ENCODE measurements at places on chromosomes 3 and 15.
A peak's percentile ranks its signal among the peaks of the same experiment; 100 is the strongest.

- DNase-seq: no peak
Measured at GRCh38 chr15:51181905-51182304, 87.2 kb upstream of the TNFAIP8L3 start.

- no peak for DNase-seq
Measured at GRCh38 chr3:13133471-13133981, 60.3 kb upstream of the IQSEC1 start.

GRCh38 chr3:46942076-46942475 is 34.5 kb downstream of the CCDC12 start:
- no peak for DNase-seq

GRCh38 chr3:52231502-52232278 is 6.2 kb upstream of the TLR9 start:
- DNase-seq: no peak

DNA sequence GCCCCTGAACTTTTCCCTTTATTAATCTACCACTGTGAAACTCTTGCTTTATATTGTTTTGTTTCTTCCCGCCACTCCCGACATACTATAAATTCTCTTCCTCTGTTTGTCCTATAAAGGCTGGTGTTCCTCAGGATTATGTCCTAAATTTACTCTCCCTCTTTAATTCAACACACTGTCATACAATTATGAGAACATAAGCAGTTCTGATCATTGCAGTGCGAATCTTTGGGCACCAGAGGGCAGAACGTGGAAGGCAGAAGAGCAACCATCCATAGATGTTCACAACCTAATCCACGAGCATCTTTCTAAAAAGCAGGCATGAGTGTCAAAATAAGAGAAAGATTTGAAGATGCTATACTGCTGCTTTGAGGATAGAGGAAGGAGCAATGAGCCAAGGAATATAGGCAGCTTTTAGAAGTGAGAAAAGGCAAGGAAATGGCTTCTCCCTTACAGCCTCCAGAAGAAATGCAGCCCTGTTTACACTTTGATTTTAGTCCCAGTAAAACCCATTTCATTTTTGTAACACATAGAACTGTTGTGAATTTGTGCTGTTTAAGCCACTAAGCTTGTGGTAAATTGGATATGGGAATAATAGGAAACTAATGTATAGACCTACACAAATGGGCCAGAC is 179.4 kb downstream of the GBE1 start:
- peak; percentile 26 for DNase-seq

- no peak for DNase-seq
Measured at GRCh38 chr3:194554473-194555123, 67.8 kb upstream of the ATP13A3 start.

DNA sequence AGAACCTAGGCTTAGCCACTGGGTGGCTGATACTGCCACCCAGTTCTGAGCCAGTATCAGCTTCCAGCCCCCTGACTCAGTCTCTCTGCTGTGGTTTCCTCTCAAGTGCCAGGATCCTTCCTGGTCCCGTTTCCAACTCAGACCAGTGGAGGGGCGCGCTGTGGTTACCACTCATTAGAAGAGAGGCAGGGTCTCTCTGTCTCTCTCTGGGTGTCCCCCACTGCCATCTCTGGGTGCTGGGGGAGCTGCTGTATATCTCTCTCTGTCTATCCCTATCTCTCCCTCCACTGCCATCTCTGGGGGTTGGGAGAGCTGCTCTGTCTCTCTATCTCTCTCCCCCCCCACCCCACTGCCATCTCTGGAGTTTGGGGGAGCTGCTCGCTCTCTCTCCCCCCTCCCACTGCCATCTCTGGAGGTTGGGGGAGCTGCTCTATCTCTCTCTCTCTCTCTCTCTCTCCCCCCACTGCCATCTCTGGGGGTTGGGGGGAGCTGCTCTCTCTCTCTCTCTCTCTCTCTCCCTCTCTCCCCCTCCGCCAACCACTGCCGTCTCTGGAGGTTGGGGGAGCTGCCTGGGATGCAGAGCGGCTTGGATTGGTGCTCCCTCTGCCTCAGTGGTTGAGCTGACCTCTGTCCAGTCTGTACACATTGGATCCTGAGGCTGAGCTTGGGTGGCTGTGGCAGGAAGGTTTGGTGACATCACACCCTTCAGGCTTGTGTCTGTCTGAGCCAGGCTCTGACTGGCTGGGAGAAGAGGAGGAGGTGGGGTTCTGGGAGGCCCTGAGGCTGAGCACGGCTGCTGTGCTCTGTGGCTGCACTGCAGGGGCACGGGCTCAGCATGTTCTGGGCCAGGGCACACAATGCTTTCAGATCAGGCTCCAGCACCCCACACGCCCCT is 98.9 kb downstream of the APBA2 start:
- peak; percentile 11 for DNase-seq

DNA sequence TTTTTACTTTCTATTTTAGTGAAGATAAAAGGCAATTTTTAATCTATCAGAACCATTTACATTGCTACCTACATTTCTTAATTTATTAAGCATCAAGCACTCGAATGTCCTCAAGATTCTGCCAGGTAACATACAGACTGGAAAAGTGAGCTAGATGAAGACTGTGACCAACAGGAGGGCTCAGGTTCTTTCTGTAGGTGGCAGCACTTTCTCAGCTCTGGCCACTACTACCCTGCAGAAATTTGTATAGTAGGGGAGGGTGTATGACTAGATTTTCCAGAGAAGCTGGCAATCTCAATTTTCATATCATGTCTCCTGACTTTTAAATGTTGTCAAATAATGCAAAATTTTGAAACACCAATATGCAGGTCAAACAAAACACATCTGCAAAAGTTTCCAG is 165.0 kb upstream of the SUCLG2 start:
- DNase-seq: no peak

DNA sequence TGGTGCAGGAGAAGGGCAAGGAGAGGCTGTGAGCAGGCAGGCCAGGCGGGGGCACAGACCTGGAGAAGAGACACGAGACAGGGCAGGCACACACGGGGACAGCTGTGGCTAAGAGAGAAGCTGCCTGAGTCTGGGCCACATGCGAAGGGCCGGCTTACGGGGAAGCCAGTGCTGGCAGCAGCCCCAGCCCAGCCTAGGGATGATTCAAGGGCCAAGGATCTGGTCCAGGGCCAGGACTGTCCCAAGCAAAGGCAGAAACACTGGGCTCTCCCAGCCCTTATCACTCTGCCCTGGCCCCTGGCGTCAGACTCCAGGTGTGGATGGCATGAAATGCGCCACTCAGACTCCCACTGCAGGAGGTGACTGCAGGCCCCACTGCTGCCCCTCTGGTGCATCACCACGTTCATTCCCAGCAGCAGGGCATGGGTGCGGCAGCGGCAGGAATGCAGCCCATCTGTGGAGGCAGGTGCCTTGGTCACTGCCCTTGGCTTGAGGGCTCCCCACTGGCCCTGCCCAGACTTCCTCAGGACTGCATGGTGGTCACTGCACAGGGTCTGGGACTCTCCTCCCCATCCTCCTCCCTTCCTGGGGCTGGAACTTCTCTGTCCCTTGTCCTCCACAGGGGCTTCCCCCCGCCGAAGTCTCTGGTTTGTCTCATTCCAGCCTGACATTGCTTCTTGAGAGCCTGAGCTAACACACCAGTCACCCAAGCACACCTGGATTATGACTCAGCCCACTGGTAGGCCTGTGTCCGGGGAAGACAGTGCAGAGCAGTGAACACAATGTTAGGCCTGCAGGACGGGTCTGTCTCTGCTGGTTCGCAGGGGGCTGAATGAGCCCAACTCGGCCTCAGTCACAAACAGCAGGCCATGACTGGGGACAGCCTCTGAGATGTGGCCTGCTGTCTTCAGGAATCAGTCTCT is 69.3 kb downstream of the TBC1D2B start:
- DNase-seq: peak; percentile 75

- no peak for DNase-seq
Measured at GRCh38 chr3:127486321-127486944, 104.1 kb downstream of the TPRA1 start.

DNA sequence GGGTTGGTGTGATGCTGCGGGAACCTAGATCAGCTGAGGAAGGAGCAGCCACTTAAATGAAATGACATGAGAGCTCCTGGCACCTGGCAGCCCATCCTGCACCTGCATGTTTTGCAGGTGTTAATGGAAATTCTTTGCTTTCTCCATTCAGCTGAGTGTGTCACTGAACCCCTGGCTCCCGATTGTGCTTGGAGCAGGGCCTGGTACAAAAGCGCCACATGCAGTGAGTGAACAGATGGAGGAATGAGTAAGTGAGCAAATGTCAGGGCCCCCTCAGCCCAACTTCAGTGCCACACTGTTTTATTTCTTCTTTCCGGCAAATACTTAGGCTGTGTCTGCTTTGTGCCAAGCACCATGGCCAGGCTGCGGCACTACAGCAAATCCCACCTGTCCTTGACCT is 132.2 kb downstream of the ASB7 start:
- no peak for DNase-seq

- DNase-seq: no peak
Measured at GRCh38 chr15:90259524-90259923, 5.9 kb upstream of the NGRN start.

GRCh38 chr3:32078085-32078634 is 28.3 kb upstream of the GPD1L start:
- no peak for DNase-seq

GRCh38 chr15:88394553-88395145 is 72.5 kb downstream of the MRPL46 start:
- DNase-seq: peak; percentile 35

DNA sequence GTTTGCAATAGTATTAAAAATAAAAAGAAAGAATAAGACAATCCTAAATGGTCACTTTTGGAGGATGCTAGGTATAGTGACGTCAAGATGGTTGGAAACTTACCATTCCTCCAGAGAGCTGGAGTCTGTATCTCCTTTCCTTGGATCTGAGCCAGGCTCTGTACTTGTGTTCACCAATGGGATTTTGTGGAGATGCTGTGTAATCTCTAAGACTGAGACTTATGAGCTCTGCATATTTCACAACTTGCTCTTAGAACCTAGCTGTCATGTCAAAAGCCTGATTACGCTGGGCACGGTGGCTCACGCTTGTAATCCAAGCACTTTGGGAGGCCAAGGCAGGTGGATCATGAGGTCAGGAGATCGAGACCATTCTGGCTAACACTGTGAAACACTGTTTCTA is 126.8 kb upstream of the CLSTN2 start:
- no peak for DNase-seq

- no peak for DNase-seq
Measured at GRCh38 chr3:77392181-77392580, 352.3 kb downstream of the ROBO2 start.

- no peak for DNase-seq
Measured at GRCh38 chr3:27059489-27059888, 309.7 kb downstream of the NEK10 start.

DNA sequence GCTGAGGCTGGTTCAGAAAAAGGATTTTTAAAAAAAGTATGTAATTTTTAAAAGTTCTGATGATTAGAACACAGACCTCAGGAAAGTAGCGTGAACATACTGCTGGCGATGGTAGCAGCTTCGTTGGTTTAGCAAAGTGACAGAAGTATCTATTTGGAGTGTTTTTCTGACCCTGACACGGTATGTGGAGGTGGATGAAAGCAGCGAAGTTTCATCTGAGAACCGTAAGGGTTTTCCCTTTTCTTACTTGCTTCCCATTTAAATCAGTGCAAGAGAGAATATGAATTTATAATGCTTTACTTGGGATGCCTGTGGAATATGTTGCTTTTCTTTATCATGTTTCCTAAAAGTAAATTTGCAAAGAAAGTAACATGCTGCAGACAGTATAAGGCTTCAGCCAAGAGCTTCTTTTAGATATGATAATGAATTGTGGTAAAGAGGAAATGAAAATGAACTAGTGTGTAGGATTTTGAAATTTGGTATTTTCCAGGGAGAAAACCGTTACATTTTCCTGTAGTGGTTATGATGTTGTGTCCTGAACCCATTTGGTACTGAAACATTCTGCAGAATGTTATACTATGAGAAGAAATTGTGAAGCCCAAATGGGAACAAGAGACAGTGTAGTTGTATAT is 3.9 kb downstream of the CHST2 start:
- DNase-seq: no peak

DNA sequence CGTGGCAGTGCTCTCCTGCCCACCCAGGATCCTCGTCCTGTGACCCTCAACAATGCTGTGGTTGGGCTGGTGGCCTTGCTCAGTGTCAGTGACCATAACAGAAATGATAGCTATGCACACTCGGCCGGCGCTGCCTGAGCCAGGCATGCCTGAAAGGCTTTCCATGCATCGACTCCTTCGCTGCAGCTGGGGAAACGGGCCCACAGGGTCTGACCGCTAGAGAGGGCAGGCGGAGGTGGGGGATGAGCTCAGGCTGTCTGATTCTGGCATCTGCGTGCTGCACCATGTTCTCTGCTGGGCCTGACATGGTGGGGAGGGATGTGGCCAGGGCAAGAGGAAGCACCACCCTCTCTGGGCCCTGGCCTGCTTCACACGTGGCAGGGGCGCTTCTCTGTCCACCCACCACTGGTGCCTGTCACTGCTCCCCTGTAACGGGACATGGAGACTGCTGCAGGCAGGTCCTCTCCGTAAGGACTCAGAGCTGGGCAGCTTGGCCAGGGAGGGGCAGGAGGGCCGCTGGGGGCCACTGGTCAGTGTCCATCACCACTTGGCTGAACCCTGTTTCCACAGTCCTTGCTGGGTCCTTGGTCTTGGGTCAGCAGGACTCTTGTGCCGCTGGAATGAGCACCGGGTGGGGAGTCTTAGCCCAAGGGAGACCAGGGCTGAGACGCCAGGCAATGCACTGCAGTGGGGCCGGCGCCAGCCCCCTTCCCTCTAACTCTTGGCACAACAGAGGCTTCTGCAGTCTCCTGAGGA is 64.1 kb upstream of the RPL32 start:
- no peak for DNase-seq

DNA sequence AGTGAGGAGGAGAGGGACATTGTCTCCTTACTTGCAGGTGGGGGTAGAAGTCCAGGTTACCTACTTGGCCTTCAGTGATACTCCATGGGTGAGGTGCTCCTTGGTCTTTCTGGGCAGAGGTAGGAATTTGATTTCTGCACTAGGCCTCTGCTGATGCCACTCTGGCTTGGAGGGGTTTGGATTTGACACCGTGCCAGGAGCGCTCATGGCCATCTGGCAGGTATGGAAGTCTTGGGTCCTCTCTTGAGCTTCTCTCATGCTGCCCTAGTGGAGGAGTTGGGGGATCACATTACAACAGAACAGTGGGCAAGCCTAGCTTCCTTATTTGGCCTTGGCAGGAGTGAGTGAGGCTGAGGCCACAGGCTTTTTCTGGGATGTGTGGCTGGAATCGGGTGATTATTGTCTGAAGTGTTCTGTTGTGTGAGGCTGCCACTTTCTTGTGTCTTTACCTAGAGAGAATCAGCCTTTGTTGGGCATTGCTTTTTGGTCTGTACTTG is 525.0 kb downstream of the GABRG3 start:
- DNase-seq: no peak

GRCh38 chr3:178137206-178137605 is 399.0 kb upstream of the KCNMB2 start:
- no peak for DNase-seq

Data from stromal cell of bone marrow (primary cell).